A549 (cell line): ENCODE measurements at places on chromosomes 2 and 18. TPM values are rescaled to one million over a fixed set of nuclear protein-coding genes. Genes with fewer than 3 reads are reported as not detected.

DNA sequence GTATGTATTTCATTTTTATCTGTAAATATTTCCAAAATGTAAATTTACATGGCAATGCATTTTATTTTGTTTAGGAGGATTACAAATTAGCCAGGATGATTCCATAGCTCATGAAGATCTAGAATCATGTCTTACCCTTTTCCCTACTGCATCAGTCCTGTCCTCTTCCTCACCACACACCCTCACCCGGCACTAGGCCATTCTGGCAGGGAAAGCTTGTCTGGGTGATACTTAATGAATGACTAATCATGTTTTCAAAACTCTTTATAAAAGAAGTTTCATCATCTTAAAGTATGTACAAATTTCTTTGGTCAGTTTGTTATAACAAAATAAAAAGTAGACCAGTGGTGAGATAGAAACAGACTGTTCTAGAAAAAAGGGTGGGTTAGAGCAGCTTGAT is 283.3 kb upstream of the VWC2L start:
- DNase-seq, result no peak

DNA sequence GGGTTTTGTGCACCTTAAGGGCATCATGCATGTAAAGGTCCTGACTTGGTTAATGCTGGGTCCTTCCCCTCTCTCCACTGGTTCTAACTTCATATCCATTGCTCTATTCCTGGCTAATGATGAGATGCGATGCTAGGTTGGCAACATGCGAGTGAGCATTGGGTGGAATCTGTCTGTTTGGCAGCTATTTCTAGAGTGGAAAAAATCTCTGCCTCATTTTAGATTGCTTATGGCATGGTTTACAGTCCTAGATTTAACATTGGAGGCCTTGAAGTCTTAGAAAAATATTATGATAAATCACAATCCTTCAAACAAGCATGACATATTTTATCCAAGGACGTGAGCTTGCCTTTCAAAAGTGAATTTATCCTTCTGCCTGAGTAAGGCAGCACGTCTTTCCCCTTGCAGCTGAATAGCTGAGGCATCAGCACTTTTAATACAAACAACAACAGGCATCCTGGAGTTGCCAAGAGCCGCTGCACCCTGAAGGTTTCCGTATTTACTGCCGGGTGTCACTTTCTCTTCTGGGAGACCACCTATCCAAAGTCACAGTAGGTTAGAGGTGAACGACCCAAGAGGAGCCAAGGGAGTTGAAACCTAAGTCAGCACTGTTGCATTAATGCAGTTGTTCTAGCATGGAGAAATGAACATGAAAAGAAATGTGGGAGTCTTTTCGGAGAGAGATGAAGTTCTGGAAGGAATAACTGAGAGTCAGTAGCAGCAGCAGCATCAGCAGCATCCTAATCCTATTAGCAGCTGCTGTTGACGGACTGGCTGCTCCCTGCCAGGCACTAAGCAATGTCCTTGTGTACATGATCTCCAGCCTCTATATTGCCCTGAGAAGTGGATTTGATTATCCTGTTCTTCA is 78.4 kb downstream of the MAPK4 start:
- DNase-seq, result no peak

- peak; percentile 46 for DNase-seq
Measured at GRCh38 chr2:48600204-48600813, 17.3 kb upstream of the GTF2A1L start.

GRCh38 chr18:23752363-23752762 is 63.1 kb downstream of the LAMA3 start:
- no peak for DNase-seq

Gene FOXI3
- not detected in 3 replicates for polyA plus RNA-seq
